ENCODE measurements at places on chromosomes 6 and 20. TPM values are rescaled to one million over a fixed set of nuclear protein-coding genes. Genes with fewer than 3 reads are reported as not detected.

DNA sequence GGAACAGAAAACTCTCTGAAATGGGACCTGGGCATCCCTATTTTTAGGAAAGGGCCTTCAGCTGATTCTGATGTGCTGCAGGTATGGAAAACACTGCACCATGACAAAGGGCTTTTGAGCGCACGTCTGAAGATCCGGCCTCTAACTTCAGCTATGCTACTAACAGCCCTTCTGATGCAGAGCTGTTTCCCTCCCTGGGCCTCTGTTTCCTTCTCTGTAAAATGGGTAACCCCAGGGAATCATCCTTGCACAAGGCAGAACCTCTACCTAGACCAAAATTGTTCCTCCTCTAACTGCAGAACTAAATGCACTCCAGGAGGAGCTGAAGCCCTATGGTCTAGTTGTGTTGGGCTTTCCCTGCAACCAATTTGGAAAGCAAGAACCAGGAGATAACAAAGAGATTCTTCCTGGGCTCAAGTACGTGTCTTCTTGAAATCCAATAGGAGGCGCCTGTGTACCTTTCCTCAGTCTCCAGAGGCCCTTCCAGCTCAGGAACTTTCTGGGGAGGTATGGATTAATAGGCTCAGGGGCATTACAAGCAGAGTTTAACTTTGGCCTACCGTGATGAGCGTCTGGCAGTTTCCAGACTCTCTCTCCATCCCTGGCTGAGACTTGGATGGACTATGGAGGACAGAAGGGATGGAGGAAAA is 5.9 kb downstream of the GPX5 start:
- peak; percentile 14 for DNase-seq

DNA sequence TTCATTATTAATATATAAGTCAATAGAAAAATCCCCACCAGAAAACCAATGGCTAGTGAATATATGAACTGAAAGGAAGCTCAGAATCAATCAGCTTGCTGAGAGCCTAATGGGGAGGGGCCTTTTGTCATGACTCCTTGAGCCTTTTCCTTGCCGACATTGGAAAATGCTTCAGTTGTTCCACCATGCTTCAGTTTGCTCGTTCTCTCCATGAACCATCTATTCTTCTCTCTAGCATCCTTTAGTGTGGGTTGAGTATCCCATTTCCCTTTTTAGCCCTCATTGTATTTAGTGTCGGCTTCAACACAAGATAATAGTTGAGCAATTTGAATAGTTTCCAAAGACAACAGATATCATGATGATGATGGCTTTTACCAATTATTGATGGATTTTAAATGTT is 139.9 kb downstream of the ADGRG6 start:
- DNase-seq = no peak

GRCh38 chr6:39758905-39759605 is 33.1 kb upstream of the DAAM2 start:
- DNase-seq = no peak

DNA sequence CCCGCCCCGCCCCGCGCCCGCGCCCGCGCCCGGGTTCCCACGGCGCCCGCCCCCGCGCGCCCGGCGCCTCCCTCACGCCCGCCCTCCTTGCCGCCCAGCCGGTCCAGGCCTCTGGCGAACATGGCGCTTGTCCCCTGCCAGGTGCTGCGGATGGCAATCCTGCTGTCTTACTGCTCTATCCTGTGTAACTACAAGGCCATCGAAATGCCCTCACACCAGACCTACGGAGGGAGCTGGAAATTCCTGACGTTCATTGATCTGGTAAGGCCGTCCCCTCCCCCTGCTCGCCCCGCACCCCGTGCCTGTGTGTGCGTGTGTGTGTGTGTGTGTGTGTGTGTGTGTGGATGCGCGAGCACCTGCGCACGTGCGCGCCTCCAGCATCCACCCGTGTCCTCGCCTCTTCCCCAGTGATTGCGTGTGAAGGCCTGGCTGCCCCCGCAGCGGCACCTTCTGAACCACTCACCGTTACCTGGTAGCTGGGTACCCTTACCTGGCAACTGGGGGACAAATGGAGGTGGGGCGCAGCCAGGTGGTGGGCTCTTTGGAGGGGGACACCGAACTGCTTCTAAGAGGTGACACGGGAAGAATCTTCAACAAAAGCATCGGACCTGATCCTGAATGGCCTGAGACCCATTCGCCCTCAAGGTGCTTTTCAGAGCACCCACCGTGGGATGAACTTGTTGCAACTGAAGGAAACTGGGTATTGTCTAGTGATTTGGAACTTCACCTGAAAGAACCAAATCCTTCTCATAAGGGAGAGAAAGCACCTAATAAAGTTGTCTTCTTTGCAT is at the start of gene AIG1:
AIG1 (plus strand) TSS at position 84 of the 791 bp plus-strand sequence; CDS start at position 121, 37 bp downstream.
- DNase-seq = no peak

DNA sequence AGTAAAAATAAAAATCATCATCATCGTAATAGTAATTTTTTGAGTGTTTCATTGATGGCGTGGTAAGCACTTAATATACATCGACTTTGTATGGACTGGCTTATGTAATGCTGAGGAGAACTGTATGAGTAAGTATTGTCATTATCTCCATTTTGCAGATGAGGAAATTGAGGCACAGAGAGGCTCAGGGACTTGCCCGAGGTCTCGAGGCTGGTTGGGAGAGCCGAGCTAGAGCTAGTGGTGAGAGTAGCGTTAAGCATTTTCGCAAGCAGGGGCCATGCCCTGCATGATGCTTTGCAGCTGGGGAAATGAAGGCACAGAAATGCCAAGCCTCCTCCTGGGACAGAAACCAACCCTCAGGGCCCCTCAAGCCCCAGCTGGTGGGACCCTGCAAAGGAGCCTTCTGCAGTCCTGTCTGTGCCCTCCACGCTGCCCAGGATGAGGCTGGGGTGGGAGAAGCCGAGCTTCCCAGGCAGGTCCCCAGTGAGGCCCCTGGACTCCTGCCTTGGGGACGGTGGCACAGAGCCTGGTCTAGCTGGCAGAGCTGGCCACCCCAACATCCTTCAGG is 31.1 kb upstream of the STX16 start:
- peak; percentile 18 for DNase-seq

The C6orf52 gene
- 0.80 TPM for total RNA-seq

The UNC5CL gene
- 0.58 TPM for total RNA-seq

The LY6G6D gene
- total RNA-seq = not detected

The TSBP1 gene
- total RNA-seq = not detected
